D721Med (cell line): ENCODE measurements at places on chromosomes 5 and 9.

GRCh38 chr5:92444888-92445287, 1061.8 kb upstream of the ARRDC3 start:
- no peak for DNase-seq

GRCh38 chr5:28548856-28549255, 1510.5 kb upstream of the CDH9 start:
- no peak for DNase-seq

GRCh38 chr5:60333005-60333571, 366.9 kb downstream of the DEPDC1B start:
- no peak for DNase-seq

DNA sequence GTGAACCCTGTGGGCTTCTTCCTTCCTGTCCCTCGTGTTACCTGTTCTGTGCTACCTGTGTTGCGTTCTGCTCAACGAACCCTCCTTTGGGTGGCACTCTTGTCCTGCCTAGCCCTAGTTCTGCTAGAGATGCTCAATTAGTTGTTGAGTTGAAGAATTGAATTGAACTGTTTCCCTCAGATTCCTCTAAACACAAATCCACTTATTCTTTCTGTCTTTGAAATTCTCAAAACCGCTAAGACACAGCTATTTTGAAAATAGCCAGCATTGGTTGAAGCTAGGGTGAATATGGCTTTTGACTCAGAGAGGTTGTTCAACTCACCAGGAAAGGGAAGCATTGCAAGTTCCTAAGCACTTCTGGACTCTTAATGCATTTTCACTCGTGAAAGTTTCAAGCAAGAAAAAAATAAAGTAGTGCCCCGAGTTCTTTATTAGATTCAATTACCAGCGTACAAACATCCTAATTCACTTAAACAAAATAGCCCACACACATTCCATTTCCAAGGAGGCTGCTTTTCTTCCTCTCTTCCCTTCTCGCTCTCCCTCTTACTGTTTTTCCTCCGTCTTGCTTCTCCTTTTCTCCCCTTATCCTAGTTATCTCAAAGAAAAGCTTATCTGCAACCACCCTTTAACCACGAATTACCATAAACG, 642 bp upstream of the ITGA1 start:
- DNase-seq = no peak

DNA sequence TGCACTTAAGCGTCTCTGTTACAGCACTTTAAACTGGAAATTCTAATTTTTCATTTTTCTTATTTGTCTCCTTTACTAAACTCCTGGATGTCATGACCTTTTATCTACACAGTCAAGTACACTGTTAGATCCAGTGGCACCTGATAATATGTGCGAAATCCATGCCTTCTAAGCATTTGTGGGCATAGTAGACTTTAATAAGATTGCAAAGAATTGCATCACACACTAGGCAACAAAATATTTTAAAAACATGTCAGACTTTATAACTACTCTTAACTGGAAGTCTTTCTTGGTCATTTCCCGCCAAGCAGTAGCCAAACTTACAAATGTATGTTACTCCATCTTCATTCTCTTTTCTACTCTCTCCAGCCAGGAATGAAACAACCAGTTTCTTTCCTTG, 5.0 kb upstream of the SPINK1 start:
- no peak for DNase-seq

- DNase-seq = no peak
Observed at GRCh38 chr9:21399956-21400355, 9.0 kb upstream of the IFNA8 start.

DNA sequence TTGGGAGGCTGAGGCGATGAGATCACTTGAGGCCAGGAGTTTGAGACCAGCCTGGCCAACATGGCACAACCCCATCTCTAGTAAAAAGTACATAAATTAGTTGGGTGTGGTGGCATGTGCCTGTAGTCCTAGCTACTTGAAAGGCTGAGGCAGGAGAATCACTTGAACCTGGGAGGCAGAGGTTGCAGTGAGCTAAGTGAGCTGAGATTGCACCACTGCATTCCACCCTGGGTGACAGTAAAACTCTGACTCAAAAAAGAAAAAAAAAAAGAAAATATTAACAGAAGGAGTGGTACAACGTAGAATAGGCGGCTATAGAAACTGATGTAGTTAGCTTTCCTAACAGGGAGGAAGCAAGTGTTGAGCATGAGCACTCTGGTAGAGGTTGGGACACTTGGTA, 59.9 kb downstream of the PBX3 start:
- no peak for DNase-seq

DNA sequence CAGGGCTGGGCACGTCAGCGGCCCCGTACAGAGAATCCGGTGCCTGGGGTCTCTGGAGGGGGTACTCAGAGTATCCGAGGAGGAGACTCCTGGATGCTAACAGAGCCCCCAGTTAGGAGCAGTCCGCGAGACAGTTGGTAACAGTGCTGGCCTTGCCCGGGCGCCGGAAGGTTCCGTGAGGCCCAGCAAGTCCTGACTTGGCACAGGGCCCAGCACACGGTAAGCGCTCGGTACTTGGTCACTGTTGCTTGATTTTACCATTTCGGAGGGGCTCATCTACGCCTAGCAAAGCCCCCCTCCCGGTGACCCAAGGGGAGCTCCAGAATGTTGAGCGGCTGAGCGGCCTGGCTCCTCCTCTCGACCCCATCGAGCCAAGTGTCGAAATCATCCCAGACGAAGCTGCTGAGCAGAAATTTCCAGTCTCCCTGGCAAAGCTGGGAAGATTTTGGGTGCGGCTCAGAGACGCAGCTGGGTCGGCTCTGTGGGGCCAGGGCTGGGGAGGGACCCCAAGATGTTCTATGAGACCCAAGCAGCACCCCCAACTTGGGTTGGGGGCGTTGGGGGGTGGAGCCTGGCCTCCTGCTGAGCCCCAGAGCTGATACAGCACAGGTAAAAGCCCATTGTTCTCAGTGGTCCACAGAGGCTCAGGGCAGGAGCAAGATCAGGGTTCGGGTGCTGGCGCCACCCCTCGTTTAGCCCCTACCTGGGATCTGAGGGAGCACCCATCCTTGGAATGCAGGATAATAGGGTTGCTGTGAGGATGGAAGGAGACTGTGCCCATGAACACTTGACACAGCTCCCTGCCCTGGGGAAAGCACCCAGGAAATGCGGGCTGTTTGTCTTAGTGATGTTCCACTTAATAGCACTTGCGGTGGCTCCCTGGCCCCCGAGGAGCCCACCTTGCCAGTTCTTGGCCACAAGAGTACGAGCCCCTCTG, 137.2 kb downstream of the C9orf50 start:
- DNase-seq = no peak
